ENCODE measurements at places on chromosomes 2 and 18.

DNA sequence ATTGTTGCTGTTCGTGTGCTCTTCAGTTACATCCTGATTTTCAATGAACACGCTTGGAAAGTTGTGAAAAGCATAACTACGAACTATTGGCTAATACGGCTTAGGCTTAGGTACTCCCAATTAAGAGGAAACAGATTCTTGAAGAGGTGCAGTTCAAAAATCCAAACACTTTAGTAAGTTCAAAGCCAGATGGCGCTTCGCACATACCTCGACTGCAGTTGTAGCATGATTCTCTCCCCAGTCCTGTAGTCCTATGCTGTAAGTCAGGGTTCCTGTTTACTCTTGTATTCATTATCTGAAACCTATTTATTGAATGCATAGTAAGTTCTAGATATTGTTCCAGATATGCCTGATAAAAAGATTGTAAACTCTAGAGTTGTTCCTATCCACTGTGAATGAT is 165.2 kb downstream of the TRIB2 start:
- DNase-seq: no peak

GRCh38 chr2:41873102-41874031 is 174.5 kb upstream of the PKDCC start:
- peak; percentile 84 for DNase-seq

DNA sequence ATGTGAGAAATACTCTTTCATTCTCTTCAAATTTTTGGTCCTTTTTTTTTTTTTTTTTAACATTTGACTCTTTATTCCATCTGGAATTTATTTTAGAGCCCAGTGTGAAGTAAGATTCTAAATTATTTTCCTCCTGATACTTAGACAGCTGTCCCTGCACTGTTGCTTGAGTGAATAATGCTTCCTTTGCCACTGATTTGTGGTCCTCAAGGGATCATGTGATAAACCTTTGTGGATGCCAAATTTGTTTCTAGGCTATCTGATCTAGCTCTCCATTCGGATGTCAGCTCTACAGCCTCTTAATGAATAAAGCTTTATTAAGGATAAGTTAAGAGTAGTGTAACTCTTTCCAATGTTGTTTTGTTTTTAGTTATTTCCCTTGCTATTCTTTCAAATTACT is 142.3 kb downstream of the SMAD7 start:
- peak; percentile 50 for DNase-seq

GRCh38 chr2:206701952-206702605 is 16.1 kb downstream of the DYTN start:
- no peak for DNase-seq

DNA sequence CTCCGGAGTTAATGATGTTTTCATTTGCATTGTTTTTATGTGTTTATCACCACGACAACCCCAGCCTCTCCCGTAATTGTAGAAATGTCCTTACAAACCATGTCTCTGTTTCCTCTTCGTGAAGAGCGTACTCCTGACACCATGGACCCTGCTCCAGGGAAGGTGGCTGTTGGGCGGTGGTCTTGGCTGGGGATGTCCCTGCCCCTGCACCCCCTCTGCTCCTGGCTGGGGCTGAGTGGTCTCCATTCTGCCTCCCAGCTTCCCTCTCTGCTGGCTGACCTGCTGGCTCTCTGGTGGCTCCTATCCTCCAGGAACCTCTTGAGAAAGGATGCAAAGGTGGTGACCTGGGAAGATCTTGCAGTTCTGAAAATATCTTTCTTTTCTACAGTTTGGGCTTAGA is 81.1 kb downstream of the ASB1 start:
- DNase-seq: no peak

- no peak for DNase-seq
Measured at GRCh38 chr2:97656905-97657587, 6.8 kb downstream of the ACTR1B start.

GRCh38 chr18:69172046-69172445 is 228.6 kb upstream of the DOK6 start:
- DNase-seq: peak; percentile 9

GRCh38 chr2:233426619-233427342 is 72.5 kb downstream of the DGKD start:
- DNase-seq: peak; percentile 87

GRCh38 chr18:7886436-7886835 is 319.3 kb downstream of the PTPRM start:
- DNase-seq: no peak

GRCh38 chr18:1982056-1982455 is 589.2 kb downstream of the METTL4 start:
- no peak for DNase-seq

DNA sequence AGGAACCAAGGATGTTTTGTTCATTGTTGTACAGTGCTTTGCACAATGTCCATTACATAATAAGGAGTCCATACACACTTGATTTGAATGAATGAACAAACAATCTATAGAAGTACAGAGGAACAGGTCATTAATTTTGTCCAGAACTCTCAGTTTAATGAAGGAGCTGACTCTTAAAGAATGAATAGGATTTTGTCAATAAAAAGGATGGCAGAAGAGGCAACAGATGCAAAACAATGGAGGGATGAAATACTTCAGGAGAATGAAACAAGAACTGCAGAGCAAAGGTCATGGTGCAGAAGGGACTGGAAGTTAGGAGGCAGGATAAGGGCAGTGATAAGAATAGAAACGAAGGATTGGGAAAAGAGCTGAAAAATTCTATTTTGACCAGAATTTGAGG is 28.7 kb upstream of the COL5A2 start:
- DNase-seq: no peak

DNA sequence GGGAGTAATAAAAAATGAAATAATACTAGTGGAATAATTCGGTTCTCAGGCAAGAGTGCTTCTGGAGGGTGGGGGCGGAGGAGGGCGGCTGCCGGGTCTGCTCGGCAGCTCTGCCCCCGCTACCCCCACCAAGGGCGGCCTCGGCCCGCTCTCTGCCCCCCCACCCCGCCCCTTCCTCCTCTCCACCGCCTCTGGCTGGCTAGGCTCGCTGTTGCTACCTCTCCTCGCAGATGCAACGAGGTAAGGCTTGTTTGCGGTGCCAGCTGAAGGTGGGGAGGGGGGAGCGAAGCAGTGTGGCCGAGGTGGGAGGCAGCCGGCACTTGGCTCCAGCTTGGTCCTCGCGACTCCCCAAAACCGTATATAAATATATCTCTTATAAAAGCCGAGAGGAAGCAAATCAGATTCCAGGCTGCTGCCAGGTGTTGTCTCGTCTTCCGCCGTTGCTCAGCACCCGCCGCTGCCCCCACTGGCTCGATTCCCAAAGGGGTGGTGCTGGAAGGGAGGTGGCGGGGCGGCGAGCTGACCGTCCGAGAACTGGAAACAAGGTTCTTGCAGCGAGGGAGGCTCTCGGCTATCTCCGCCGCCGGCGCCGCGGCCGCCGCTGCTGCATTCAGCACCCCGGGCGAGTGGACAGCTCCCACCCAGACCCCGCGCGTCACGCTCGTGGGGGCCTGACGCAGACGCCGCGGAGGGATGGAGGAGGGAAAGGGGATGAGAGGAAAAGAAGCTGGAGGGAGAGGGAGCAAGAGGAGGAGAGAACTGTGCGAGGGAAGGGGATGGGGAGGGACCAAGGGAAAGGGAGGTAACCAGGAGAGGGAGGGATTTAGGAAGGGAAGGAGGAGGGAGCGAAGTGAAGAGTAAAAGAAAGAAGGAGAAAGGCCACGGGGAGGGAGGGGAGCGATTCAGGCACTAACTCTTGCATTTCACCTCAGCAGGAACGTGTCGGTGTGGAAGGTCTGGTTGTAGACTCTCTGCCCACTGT is at the start of gene MARCHF4:
Gene MARCHF4, minus strand, starts transcription at position 763 of the 982 bp plus-strand sequence. CDS start 2,223 bp downstream, outside the sequence.
- peak; percentile 84 for DNase-seq

- no peak for DNase-seq
Measured at GRCh38 chr2:97991081-97991856, 4.5 kb downstream of the TMEM131 start.

DNA sequence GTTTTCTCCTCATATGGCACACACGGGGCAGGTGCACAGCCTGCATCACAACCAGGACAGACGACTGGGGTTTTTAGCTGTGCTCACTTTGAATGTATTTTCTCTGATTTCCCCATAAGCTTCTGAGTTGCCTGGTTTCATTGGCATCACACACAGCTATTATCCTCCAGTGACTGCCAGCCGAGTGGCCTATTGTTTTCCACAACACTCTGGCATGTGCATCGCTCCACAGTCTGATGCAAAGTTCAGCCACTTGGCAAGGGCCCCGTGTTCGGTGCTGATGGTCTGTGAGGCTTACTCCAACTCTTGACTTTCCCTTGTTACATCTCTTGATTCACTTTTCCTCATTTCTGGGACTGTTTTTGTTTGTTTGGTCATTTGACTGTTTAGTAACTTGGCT is 593.1 kb downstream of the CBLN2 start:
- DNase-seq: no peak

- DNase-seq: no peak
Measured at GRCh38 chr2:12722447-12723316, 5.9 kb downstream of the TRIB2 start.

- no peak for DNase-seq
Measured at GRCh38 chr2:132720393-132720792, 50.4 kb upstream of the LYPD1 start.

GRCh38 chr2:196208915-196209314 is 37.5 kb upstream of the STK17B start:
- no peak for DNase-seq

- DNase-seq: no peak
Measured at GRCh38 chr2:170054997-170055396, 123.0 kb upstream of the MYO3B start.

- peak; percentile 34 for DNase-seq
Measured at GRCh38 chr2:128169497-128169896, 78.5 kb downstream of the UGGT1 start.

DNA sequence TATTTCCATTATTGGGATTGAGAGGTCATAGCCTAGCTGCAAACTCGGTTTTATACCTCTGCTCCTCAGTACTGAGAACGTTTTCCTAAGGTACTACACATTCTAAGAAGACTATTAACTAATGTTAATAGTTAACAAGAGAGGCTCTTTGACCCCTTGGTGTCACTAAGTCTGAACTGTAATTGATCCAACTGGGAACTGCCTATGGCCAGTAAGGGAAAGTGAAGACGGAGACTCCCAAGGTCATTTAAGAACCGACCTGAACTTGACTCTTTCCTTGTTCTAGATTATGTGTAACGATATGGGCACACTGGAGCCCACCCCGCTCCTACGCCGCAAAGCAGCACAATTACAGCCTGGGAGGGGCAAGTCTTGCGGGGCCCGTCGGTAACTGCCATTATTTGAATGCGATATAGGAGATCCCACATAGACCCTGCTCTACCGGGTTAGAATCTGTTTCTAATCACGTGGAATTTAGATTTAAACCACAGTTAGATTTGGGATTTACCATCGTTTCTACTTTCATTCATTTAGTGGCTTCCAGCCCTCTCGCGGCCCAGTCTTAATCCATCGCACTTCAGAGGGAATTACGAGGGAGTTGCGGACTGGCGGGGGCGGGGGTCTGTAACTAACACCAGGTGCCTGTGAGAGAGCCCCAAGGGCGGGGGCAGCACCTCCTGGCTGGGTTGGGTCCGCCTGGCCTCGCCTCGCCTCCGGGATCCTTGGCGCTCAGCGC is 84.1 kb upstream of the EPB41L3 start:
- no peak for DNase-seq

- DNase-seq: peak; percentile 23
Measured at GRCh38 chr2:225779829-225780228, 380.3 kb downstream of the NYAP2 start.

- no peak for DNase-seq
Measured at GRCh38 chr2:109450574-109451273, 163.0 kb downstream of the SEPTIN10 start.

DNA sequence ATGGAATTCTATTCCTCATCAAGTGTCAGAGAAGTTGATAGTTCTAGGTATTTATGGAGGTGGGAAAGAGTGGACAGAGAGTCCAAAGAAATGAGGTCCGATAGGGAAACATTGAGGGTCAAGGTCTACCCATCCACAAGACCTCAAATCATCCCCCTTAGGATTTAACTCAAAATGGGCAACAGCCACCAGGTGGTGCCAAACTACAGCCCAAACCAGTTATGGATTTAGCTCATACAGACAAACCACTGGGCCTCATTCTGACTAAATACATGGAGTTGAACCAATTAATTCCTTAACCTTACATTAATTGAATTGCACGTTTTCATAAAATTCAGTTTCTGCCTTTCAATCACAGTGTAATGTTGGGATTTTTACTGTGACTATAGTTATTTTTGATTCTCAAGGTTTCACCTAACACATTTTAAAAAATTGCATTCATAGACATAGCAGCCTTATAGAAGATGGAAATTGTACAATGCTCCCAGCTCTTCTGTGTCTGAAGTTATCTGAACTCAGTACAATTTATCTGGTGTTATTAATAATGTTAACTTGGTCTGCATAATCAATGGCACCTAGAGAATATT is 98.2 kb upstream of the HNMT start:
- peak; percentile 28 for DNase-seq

DNA sequence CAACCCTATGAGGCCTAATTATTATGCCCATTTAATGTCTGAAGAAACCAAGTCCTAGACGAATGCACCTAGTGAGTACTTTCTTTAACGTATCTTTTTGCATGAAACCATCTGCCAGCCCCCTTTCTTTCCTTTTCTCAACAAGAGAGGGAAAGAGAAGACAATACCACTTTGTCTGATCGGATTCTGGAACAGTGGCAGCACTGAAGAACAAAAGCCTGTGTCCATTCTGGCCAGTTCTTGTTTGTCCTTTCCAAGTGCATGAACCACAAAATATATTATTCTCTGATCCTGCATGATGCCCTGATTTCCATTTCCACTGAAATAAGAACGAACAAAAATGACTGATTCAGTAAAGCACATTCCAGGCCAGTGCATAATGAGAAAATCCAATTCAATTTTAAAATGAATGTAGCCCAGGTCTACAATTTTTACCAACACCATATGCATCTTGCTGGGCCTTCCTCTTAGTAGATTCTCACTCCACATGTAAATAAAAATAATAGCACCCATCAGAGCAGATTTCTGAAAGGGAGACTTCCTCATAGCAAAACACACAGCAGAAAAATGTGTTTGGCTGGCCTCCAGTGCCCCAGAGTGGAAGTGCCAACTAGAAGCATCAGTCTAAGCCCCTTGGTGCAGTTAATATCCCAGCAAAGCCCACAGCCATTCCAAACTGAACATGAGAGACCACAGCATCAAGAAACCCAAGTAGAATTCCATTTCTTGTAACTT is 422.6 kb upstream of the ID2 start:
- no peak for DNase-seq

GRCh38 chr2:103159018-103159417 is 397.2 kb downstream of the TMEM182 start:
- DNase-seq: no peak

DNA sequence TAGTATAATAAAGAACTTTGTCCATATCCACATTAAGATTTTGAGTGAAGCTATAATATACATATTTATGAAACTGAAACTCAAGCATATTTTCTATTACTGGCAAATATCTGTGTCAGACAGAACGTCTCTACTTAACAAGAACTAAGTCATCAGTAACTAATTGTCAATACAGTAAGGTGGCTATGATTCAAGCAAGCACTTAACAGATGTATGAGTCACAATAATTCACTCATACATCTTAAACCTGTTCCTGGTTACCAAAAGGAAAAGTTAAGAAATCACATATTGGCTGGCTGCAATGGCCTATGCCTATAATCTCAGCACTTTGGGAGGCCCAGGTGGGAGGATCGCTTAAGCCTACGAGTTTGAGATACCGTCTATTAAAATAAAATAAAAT is 96.0 kb downstream of the SOS1 start:
- DNase-seq: peak; percentile 28

GRCh38 chr2:155035308-155035707 is 336.8 kb downstream of the KCNJ3 start:
- DNase-seq: no peak

All from fibroblast of skin of right quadriceps (primary cell).